ENCODE measurements at places on chromosomes 2 and 18. TPM values are rescaled to one million over a fixed set of nuclear protein-coding genes. Genes with fewer than 3 reads are reported as not detected.

Gene CXCR1
- 10.6 TPM for total RNA-seq

DNA sequence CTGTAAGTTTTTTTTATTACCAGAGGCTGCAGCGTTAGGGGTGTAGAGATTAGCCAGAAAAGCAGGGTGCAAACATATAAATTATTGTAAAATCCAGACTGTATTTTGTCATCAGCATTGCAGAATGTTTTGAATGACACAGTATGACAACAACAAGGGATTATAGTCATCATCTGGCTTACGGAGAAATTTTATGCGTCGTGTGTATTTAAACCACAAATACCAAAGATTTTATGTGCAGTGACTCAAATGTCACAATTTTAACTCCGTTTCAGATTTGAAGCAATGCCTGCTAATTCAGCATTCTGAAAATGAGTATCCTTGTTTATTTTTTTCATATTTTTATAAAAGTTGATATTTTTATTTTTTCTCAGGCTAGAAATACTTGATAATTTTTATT, 19.4 kb upstream of the TMX3 start:
- no peaks in the 10 kb centered on the region for H3K27me3 ChIP-seq
- no peak overlapping the region for H3K4me3 ChIP-seq
- H3K4me1 ChIP-seq, result no peaks in the 10 kb centered on the region
- no peaks in the 10 kb centered on the region for H3K36me3 ChIP-seq
- no peak overlapping the region for H3K27ac ChIP-seq

GRCh38 chr2:113910110-113910717, 20.3 kb downstream of the ACTR3 start:
- no peak overlapping the region for H3K4me3 ChIP-seq
- DNase-seq, result no peak
- no peaks in the 10 kb centered on the region for H3K27me3 ChIP-seq

DNA sequence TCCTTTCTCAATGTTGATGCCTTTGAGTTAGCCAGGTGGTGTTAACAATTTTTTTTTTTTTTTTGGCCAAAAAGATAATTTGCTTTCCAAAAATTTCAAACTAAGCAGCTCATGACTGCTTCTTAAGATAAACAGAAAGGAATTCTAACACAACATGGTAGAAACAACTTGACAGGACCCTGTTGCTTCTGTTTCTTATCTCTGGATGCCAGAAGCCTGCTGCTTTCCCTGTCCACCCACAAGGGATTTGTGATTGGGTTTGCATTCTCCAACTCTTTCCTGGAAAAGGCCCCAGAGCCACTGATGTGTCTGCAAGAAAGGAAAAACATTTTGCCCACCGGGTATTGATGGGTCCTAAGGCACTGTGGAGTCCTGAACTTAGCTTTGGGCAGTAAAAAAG, 217.2 kb upstream of the PKDCC start:
- peaks cover 14% of the 10 kb centered on the region for H3K27me3 ChIP-seq
- no peak overlapping the region for H3K4me3 ChIP-seq
- H3K27ac ChIP-seq, result no peak overlapping the region
- DNase-seq, result no peak

DNA sequence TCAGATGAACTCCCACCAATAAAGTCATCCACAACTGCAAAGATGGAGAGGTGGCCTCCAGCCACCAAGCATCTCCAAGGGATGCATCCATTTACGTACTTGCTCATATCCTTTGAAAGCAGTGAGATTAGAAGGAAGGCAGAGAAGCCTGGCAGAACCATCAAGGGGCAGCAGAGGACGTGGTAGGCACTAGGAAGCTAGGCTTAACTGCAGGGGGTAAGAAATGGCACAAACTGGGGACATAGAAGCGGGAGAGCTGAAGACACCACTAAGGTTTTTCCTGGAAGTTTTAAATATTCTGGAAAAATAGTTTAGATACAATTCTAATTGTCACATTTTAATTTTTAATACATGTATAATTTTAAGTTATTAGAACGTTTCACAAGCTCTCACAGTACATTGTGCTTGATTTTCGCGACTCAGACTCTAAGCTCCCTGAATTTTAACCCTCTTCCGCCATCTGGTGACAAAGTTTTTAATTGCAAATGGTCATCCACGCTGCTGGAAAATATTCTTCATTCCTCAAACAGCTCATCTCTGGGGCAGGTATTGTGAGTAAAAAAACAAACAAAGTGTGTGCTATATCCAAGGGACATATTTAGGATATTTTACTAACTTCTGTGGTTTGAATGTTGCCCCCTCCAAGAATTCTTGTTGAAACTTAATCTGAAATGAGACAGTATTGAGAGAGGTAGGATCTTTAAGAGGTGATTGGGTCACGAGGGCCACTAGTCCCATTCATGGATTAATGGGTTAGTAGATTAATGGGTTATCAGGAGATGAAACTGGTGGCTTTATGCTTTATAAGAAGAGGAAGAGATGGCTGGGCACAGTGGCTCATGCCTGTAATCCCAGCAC, 1.6 kb upstream of the PSTPIP2 start:
- peaks cover 2% of the 10 kb centered on the region for H3K27me3 ChIP-seq
- no peak for DNase-seq
- H3K36me3 ChIP-seq, result no peaks in the 10 kb centered on the region

- no peaks in the 10 kb centered on the region for H3K4me1 ChIP-seq
- no peak overlapping the region for H3K27ac ChIP-seq
- peaks cover 32% of the 10 kb centered on the region for H3K36me3 ChIP-seq
Measured at GRCh38 chr2:174442546-174443510, 44.0 kb downstream of the GPR155 start.

GRCh38 chr2:85259879-85260278, 67.9 kb downstream of the TGOLN2 start:
- DNase-seq, result no peak
- H3K4me3 ChIP-seq, result no peak overlapping the region
- H3K27me3 ChIP-seq, result no peaks in the 10 kb centered on the region
- no peaks in the 10 kb centered on the region for H3K36me3 ChIP-seq
- H3K4me1 ChIP-seq, result no peaks in the 10 kb centered on the region

Gene TM4SF20
- not detected for total RNA-seq

DNA sequence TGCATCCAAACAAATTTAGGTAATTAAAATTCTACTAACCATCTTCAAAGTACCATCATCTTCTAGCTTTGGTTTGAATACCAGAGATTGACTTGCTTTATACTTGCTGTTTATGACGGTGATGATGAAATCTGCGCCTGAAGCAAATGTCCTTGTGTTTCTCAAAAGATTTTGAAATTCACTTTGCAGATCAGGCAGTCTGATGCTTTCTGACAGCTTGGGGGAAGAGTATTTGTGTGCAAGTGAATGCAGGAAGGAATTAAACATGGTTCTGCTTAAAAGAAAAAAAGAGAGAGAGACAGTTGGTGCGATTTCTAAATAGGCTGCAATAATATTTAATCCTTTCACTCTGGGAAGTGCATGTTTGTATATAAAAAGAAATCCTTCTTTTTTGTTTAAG, 29.6 kb downstream of the CSRNP3 start:
- H3K4me1 ChIP-seq, result no peaks in the 10 kb centered on the region
- no peak for DNase-seq
- no peak overlapping the region for H3K27ac ChIP-seq

- DNase-seq, result no peak
- H3K36me3 ChIP-seq, result no peaks in the 10 kb centered on the region
- no peaks in the 10 kb centered on the region for H3K27me3 ChIP-seq
Measured at GRCh38 chr2:143719406-143719805, 590.2 kb downstream of the ARHGAP15 start.

- H3K27ac ChIP-seq, result no peak overlapping the region
- H3K4me3 ChIP-seq, result no peak overlapping the region
- no peaks in the 10 kb centered on the region for H3K36me3 ChIP-seq
- H3K27me3 ChIP-seq, result no peaks in the 10 kb centered on the region
Measured at GRCh38 chr18:64244571-64244970, 95.7 kb upstream of the LINC00305 start.

Gene TRAPPC8
- total RNA-seq, result 51.2 TPM

DNA sequence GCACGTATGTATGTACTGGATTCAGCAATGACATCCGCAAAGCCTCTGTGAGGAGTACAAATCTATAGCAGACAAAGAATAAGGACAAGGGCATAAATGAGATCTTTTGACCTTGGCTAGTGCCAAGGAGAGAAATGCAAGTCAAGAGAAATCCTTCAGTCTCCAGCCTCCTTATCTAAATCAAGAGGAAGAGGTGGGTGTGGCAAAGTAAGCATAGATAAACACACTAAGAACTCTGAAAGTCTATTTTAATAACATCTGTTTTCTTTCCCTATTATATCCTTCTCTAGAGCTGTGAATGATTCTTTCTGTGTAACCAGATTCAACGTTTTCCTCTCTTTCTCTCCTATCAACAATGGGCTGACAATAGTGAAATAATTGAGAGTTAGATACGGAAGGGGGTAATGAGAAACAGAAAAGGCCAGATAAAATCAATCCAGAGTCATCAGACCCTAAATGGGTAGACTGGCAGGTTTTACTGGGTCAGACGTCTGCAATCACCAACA, 118.5 kb upstream of the ZFP36L2 start:
- H3K4me3 ChIP-seq, result no peak overlapping the region
- no peaks in the 10 kb centered on the region for H3K4me1 ChIP-seq
- peaks cover 4% of the 10 kb centered on the region for H3K36me3 ChIP-seq
- H3K27me3 ChIP-seq, result no peaks in the 10 kb centered on the region

DNA sequence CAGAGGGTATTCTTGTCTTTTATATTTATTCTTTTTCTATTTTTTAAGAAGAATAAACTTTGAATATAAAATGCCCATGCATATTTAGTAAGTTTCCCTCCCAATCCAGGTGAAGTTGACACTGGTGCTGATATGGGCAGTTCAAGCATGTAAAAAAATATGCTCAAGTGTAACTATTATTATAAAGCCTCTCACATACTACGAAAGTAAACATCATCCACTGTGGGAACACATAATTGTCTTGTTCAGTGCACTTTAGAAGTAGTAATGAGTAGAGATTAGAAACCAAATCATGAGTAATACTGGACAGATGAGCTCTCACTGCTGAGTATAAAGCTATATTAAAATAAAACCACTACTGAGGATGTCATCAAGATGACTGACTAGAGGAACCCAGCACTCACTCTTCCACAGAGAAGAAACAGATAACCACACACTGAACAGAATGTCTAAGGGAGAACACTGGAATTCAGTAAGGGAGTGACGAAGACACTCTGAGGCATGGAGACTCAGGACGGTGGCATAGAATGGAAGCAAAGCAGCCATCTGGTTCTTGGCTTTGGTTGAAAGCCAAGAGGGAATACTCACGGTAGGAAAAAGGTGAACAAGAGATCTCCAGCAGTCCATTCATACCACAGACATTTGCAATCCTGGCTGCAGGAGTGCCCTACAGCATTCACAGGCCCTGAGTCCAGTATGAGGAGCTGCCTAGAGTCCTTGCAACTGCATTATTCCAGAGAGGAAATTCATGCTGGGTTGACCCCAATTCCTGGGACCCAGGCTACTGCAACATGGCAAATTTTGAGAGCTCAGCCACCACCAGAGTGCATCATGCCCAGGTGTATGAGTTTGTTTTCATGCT, 9.5 kb upstream of the FAM110C start:
- no peak overlapping the region for H3K4me3 ChIP-seq
- no peak for DNase-seq
- H3K27me3 ChIP-seq, result no peaks in the 10 kb centered on the region
- H3K27ac ChIP-seq, result no peak overlapping the region

Gene C2orf80
- total RNA-seq, result not detected

GRCh38 chr18:62453864-62454263, 69.0 kb upstream of the ZCCHC2 start:
- no peak overlapping the region for H3K4me3 ChIP-seq
- no peak for DNase-seq
- H3K36me3 ChIP-seq, result no peaks in the 10 kb centered on the region
- no peak overlapping the region for H3K27ac ChIP-seq
- H3K4me1 ChIP-seq, result no peaks in the 10 kb centered on the region
- H3K27me3 ChIP-seq, result no peaks in the 10 kb centered on the region

GRCh38 chr2:157822533-157822932, 53.6 kb downstream of the ACVR1 start:
- H3K4me1 ChIP-seq, result no peaks in the 10 kb centered on the region
- no peaks in the 10 kb centered on the region for H3K36me3 ChIP-seq

Gene DGKD
- total RNA-seq, result 299 TPM

Gene PLEKHH2
- total RNA-seq, result 0.28 TPM

Gene TMEM214
- 64.9 TPM for total RNA-seq

Gene RPRM
- total RNA-seq, result not detected

GRCh38 chr2:209942936-209943605, 59.4 kb upstream of the RPE start:
- no peak overlapping the region for H3K27ac ChIP-seq
- H3K27me3 ChIP-seq, result no peaks in the 10 kb centered on the region
- no peaks in the 10 kb centered on the region for H3K36me3 ChIP-seq
- H3K4me3 ChIP-seq, result no peak overlapping the region
